Stimulated activated memory B cell treated with anti-CD40 and anti-IgM and Interleukin-4, amounts not matched to agents 10 μg/mL and 1 μg/mL and 100 μg/mL, for 72 hours (primary cell): ENCODE measurements at places on chromosomes 1 and 21.

- ATAC-seq, result no peak
These were observed 173.2 kb downstream of the RRAGC start for GRCh38 chr1:38686167-38686926.

DNA sequence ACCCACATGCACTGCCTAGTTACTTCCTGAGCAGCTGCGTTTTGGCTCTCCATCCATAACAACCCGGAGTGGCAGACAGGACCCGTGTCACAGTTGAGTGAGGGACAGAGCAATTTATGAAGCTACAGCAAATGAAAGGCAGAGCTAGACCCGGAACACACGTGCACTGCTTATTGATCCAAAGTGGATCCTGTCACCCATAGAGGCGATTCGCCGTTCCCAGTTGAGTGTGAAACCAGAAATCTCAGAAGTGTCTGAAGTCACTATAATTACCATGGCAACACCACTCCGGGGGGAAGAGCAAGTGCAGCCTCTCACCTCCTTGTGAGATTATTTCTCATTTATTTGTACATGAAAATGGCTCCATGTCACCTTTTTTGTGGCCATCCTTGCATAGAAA is 365.2 kb downstream of the DSCAM start:
- no peak for ATAC-seq

DNA sequence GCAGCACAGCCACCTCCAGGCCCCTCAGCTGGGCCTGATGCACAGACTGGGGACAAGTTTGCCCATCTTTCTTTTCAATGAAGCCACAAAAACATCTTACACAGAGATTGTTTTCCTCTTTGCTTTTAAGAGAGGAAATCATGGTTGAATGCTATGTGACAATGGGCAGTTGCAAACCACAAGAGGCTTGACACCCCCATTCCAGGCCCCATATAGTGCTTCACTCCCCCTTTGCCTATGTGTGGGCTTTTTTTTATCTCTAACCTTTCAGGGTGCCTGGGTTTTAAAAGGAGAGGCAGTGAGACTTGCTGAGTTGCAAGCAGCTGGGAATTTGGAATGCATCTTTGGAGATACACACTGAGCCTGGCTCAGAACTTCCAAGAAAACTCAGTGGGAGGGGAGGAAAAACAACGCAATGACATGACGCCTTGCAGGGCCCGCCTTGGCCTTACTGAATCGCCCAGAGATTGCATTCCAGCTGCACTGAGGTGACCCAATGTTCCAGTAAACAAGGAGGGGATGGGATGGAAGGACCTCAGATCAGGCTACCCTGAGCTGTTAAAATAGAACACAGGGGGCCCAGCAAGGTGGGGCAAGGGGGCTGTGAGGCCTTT is 145.2 kb upstream of the ZNF648 start:
- no peak for ATAC-seq

GRCh38 chr1:181531951-181532600 is 48.8 kb downstream of the CACNA1E start:
- ATAC-seq, result no peak

- no peak for ATAC-seq
These were observed 12.4 kb downstream of the LAMC2 start for GRCh38 chr1:183198463-183198862.

DNA sequence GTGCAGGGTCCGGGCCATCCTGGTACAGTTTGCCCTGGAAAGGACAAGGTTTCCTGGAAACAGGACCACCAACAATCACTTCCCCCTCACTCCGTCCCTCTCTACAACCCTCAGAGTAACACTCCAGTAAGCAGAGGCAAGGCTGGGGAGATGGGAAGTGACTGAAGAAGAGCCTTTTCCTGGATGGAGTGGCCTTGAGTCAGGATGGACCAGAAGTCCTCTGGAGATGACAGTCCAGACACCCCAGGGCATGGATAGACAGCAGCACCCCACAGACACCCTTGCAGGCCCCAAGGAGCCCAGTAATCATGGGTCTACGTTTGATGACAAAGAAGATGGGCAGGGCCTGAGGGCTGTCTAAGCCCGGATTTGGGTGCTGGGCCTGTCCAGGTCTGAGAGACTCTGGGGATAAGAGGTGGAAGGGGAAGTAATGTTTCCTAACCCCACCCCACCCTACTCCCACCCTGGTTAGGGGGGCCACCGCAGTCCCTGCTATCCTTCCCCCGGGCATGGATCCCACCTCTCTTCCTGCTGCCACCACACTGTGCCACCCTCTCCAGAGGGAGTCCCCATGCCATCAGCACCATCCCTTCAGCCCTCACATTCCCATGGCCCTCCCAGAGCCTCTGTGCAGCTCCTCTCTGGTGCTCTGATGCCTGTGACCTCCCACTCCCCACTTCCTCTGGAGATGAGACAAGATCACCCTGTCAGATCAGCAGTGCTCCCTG is 7.2 kb upstream of the S100A8 start:
- ATAC-seq, result no peak

DNA sequence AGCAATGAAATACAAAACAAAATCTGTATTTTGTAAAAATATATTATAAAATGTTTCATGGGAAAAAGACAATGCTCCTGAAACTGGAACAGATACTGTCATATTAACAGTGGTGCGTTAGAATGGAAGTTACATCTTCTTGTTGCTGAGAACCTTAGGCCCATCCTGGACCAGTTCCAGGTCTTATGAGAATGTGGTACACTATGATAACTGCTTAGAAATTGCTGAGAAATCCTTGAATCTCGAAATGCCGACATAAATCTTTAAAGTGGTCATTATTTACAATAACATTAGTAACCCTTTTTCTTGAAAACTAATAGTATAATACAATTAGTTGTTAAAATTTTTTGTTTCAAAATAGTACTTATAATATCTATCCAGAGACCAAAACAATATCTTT is 747.9 kb upstream of the NCAM2 start:
- ATAC-seq, result no peak

- ATAC-seq, result no peak
These were observed 84.5 kb upstream of the BCL10 start for GRCh38 chr1:85360730-85361493.

DNA sequence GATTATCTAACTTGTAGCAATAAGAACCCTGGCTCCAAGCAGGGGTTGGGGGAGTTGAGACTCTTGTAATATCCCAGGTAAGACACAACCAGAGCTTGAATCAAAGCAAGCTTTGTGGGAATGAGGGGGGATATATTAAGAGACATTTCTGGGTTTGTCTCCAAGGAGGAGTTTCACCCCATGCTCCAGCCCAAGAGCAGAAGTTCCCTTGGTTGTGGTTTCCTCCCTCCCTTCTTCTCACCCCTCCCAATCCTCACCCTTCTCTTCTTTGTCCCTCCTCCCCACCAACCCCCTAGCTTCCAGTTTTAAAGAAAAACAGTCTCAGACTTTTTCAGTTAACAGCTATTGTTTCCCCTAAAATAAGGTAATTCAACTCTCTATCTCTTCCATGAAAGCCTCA is 11.9 kb downstream of the TRAF3IP3 start:
- ATAC-seq, result no peak

DNA sequence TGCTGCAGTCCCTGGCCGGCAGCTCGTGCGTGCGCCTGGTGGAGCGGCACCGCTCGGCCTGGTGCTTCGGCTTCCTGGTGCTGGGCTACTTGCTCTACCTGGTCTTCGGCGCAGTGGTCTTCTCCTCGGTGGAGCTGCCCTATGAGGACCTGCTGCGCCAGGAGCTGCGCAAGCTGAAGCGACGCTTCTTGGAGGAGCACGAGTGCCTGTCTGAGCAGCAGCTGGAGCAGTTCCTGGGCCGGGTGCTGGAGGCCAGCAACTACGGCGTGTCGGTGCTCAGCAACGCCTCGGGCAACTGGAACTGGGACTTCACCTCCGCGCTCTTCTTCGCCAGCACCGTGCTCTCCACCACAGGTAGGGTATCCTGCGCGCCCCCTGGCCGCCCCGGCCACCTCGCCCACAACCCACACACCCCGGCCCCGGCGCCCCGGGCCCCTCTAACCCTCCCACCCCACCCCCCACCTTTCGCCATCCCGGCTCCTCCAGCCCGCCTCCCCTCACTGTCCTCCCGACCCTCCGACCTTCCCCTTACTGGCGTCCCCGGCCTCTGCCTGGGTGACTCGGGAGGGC is 352 bp downstream of the KCNK1 start:
- peak; percentile 26 for ATAC-seq

GRCh38 chr1:178933709-178934490 is 63.0 kb upstream of the ANGPTL1 start:
- ATAC-seq, result no peak

DNA sequence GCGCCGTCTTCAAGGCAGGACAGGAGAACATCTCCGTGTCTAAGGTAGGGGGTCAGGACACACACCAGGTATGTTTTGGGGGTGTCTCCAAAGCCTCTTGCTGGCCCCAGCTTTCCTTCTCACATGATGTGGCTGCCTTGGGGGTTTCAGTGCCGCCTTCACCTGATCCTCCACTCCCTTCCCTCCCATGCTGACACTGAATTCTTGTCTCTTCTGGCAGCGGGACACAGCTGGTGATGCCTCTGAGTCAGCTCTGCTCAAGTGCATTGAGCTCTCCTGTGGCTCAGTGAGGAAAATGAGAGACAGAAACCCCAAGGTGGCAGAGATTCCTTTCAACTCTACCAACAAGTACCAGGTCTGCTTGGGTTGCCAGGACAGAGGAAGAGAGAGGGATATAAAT is 13.5 kb downstream of the ATP1A2 start:
- no peak for ATAC-seq

GRCh38 chr1:245406426-245406825 is 251.6 kb downstream of the KIF26B start:
- no peak for ATAC-seq

DNA sequence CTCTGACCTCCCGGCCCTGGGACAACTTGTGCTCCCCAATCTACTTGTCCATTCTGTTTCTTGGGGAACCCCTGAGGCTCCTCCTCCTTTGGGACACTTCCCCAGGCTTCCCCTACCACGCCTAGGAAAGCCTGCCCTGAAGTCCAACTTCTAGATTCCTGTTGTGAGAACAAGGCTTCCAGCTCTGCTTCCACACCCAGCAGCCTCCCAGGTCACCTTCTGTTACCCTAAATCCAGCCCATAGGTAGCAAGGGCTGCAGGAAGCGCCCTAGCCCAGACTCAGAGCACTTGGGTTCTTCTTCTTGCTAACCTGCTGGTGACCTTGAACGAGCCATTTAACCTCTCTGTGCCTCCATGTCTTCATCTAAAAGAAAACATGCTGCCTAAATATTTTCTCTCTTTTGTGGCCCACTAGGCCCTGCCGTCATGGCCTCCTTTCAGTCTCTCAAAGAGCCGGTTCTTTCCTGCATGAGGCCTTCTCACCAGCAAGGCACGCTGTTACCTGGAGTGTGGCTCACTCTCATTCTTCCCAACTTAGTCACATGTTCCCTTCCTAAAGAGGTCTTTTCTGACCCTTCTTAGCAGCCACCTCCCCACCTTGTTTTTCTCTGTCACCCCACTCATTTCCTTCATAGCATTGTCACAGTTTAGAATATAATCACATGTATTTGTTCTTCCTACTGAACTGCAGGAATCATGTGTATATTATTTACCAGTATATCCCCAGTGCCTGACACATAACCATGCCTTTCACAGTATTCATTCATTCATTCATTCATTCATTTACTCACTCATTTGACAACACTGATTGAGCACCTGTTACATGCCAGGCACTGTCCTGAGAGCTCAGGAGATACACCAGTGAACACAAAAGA is 1.4 kb downstream of the CAPN2 start:
- ATAC-seq, result no peak

DNA sequence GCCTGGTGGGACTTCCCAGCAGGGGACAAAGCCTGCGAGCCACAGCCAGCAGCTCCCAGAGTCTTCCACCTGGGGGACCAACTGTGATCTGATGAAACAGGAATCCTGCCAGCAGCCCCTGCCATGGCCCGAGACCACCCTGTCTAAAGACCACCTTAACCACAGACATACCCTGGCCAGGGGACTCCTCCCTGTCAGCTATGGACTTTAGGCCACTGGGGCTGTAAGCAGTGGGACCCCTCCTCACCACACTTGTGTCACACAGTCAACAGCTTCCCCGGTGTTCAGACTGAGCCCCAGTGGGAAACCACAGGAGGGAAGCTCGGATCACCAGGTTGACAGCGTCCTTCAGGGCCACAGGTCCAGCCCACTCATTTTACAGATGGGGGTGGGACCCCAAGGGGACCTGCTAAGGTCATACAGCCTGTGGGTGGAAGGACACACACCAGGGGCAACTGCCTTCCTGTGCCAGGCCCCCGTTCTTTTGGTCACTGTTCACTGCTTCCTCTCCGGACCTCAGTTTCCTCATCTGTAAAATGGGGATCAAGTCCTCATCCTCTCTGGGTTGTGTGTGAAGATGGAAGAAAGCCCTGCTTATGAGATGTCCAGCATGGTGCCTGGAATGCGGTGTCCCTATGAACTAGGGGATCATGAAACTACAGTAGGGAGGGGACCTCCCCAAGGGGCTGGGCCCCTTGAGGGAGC is 11.4 kb downstream of the EPHA2 start:
- ATAC-seq, result no peak

GRCh38 chr1:5575396-5575940 is 416.8 kb downstream of the NPHP4 start:
- peak; percentile 8 for ATAC-seq

- no peak for ATAC-seq
These were observed 52.1 kb upstream of the PRMT6 start for GRCh38 chr1:107004421-107004820.

- no peak for ATAC-seq
These were observed 23.2 kb upstream of the CHIT1 start for GRCh38 chr1:203252678-203253077.

DNA sequence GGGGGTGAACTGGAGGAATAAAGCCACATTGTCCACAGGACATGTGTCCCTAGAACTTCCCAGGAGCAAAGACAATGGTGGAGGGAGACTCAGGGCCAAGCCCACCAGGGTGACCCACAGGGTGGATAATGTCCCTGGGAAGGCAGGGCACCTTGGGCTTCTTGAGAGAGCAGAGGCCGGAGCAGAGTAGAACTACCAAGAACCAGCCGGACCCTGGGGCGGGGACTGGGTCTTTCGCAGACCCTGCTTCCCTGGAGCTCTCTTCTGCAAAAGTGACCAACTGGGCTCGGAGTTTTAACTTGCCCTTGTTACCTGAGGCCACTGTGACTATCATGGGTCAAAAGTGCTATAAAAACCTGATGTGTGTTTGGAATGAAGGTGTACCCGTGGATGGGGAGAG is 875 bp upstream of the FAM3B start:
- no peak for ATAC-seq

- peak; percentile 77 for ATAC-seq
These were observed 543 bp upstream of the KCNJ10 start for GRCh38 chr1:160070243-160071163.

DNA sequence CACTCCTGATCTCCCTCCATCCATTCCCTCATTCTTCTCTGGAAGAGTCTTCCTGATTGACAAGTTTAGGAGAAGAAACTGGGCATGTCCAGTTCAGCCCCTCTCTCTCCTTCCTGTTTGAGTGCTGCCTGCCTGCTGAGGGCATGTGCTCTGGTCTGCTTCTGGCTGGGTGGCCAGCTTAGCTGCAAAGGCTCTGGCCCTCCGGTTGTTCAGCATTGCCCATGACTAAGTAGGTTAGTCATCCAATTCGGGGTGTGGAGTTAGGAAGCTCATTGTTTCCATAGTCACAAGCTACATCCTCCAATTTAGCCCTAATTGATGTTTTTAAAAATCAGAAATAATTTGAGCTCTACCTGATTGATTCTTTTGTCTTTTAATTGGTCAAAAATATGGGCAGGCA is 25.6 kb upstream of the PLA2G2E start:
- ATAC-seq, result no peak

GRCh38 chr21:32545948-32546441 is 39.3 kb downstream of the TCP10L start:
- ATAC-seq, result no peak
